ENCODE measurements at places on chromosomes 6 and 20. TPM values are rescaled to one million over a fixed set of nuclear protein-coding genes. Genes with fewer than 3 reads are reported as not detected.

The EDN3 gene
- total RNA-seq = not detected

The CAP2 gene
- total RNA-seq = 11.3 TPM

The PARD6B gene
- total RNA-seq = 24.5 TPM

The STMND1 gene
- total RNA-seq = not detected

The NKAIN4 gene
- 3.0 TPM for total RNA-seq

The CNKSR3 gene
- total RNA-seq = 8.7 TPM

DNA sequence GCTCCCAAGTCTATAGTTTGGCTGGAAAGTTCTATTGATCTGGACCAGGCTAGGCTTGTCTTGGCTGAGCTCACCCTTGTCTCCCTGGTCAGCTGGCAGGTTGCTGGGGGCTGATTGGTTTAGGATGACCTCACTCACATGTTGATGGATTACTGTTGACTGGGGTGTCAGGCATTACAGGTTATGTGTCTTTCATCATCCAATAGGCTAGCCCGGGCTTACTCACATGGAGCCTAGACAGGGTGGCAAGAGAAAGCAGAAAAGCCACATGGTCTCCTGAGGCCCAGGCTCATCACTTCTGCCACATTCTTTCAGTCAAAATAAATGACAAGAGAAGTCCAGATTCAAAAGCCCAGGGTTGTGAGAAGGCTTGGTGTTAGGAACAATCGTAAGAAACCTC lies 103.5 kb downstream of the BFSP1 start:
- DNase-seq = no peak

GRCh38 chr6:43807228-43808061 lies 37.4 kb downstream of the VEGFA start:
- DNase-seq = no peak

- no peak for DNase-seq
Measured at GRCh38 chr6:35454391-35455110, 2.4 kb downstream of the FANCE start.

GRCh38 chr6:15480525-15480924 lies 182.3 kb downstream of the DTNBP1 start:
- DNase-seq = no peak

GRCh38 chr20:5871459-5872410 lies 78.6 kb downstream of the TRMT6 start:
- DNase-seq = no peak

DNA sequence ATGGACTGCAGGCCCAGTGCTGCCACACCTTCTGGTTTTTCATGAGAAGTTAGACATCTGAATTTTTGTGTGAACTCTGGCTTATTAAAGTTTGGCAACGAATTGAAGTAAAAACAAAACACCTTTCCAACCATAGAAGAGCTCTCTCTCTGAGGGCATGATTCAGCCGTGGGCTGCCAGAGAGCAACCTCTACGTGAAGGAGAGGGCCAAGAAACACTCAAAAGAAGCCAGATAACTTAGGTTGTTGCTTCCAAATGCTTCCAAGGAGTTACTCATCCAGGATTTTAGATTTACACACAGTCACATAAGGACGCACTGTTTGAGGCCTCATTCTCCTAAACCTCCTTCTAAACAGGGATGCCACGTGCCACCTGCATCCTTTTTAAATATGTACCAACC lies 65.5 kb downstream of the NRN1 start:
- DNase-seq = no peak

- no peak for DNase-seq
Measured at GRCh38 chr6:26576929-26577719, 19.6 kb upstream of the ABT1 start.

DNA sequence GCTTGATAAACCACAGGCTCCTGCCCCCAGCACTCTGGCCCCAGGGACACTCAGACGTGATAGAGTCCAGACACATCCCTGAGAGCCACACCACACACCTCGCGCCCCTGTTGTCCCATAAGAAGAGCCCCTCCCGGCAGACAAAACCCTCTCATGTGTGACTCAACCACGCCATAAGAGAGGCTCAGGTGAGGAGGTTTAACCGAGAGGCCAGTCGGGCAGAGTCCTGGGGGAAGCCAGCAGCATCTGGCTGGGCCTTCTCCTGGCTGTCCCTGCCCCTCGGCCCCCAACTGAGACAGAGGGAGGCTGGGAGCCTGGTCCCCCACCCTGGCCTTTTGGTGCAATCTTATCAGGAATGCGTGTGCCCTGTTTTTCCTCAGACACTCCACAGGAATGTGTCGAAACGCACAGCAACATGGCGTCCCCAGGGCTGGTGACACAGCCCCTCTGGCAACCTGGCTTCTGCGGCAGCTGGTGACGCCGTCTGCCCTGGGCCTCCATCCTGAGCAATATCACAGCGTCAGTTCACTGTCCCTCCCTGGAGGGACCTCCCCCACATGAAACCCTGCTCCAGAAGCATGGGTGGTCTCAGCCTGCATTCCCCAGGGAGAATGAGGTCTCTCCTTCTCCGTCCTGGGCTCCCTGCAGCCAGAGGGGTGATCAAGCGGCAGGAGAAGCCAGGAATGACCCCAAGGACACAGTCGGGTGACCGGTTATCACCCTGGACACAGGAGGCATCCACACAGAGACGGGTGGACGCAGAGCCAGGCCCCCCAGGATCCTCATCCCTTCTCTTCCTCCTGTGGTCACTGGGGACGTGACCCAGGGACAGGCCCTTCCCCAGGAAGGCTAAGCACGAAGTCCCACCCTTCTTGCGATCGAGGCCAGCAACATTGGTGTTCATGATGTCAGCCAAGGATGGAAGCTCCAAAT lies 156.6 kb upstream of the AFDN start:
- DNase-seq = no peak

DNA sequence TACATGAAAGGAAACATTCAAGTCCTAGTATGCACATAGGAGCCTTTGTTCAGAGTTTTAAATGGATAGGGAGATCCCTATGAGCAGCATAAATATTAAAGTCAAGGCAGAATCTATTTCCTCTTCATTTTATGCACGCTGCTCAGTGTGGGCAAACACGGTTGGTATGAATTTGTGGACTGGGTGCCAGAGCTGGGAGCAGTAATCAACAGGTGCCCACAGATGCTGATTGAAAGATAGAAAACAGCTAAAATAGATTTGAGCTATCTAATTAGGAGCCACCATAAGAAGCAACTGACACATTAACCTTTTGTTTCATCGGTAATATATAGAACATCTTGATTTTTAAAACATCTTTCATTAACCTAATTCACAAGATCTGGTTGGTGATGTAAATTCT lies 175.5 kb downstream of the EYS start:
- DNase-seq = no peak

GRCh38 chr20:40304119-40304613 lies 384.9 kb downstream of the MAFB start:
- no peak for DNase-seq

DNA sequence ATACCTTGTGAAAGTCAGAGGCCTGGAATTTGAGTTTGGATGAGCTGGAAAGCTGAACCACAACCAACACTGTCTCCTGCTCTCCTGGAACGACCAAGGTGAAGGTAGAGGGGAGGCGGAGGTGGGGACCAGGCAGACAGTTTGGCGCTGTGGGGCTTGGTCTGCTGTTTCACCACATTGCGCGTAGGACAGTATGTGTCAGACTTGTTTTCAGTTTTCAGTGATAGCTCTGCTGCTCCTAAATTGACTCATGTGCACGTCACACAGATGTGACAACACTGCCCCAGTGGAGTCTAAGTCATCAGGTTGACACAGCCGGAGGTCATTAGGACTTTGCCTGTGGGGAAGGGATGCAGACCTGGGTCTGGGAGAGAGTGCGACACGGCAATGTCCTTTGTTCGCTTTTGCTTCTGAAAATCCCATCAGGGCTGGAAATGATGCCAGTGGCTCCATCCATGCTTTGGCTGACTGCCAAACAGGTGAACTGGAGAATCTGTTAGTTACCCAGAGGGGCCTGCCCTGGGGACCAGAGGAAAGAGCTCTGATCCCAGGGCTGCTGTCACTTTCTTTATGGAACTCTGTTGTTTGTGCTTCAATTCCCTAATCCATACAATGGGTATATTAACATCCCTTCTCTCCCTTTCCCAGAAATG lies 255.5 kb downstream of the CDC5L start:
- DNase-seq = no peak

Measured in H7 (cell line).